ENCODE measurements at places on chromosomes 5 and 9.

- DNase-seq = no peak
Measured at GRCh38 chr5:2269656-2270055, 386.9 kb upstream of the IRX4 start.

- DNase-seq = no peak
Measured at GRCh38 chr9:33388110-33388994, 14.0 kb downstream of the AQP7 start.

DNA sequence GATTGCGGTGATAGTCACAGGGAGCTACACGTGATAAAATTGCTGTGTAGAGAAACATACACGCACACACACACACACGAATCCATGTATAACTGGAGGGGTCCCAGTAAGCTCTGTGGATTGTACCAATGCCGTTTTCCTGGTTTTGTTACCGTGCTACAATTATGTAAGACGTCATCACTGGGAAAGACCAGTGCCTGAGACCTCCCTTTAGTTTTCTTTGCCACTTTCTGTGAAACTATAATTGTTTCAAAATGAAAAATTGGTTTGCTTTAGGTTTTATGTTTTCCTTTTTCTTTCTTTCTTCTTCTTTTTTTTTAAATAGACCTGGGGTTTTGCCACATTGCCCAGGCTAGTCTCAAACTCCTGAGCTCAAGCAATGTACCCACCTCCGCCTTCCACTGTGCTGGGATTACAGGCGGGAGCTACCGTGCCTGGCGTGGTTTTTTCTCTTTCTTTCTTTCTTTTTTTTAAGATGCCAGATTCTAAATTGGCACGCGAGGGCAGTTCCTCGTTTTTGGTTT, 21.3 kb downstream of the OR2V2 start:
- DNase-seq = no peak

- DNase-seq = no peak
Measured at GRCh38 chr5:88275581-88275980, 6.9 kb upstream of the TMEM161B start.

GRCh38 chr5:93303291-93303691, 277.7 kb downstream of the NR2F1-AS1 start:
- DNase-seq = no peak

- no peak for DNase-seq
Measured at GRCh38 chr5:40240111-40240510, 439.6 kb upstream of the PTGER4 start.

DNA sequence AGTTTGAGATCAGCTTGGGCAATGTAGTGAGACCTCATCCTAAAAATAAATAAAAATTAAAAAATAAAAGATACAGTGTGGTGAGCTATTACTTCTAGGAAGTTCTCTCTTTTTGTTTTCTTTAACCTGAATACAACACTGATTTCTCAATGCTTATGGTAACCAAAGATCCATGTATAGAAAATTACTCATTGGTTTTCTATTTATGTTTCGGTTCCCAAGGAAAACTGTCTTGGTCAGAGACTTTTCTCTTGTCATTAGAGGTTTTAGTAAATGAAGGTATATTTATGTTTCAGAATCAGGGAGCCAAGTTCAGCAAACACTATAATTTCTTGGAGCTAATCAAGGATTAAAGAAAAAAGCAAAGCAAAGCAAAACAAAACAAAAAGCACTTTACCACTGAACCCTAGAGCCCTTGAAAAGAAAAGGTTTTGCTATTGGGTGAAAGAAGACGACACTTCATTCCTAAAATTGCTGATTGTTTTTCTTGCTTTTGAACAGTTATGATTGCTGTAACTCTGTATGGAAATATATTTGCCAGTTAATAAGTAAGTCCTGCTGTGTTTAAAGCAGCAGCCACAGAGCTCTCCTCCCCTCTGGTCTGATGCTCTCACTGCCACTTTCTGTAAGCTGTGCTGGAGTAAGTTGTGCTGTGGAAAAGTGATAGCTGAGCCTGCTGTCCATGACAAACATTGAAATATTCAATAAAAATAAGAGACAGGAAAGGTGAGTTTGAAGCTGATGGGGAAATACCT, 298.2 kb downstream of the CD180 start:
- DNase-seq = no peak

DNA sequence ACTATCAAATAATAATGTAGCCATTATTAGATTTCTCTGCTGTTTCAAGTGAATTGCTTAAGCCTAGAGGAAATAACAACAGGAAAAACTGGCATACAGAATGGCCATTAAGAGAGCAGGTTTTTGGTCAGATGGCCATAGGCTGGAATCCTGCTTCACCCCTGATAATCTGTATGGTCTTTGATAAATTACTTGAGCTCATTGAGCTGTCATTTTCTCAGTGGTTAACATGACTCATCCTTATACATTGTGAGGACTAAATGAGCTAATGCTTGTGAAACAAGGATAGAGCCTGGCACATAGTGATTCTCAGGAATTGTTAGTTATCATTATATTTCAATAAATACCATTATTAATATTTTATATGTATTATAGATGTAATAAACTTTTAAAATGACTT, 516.5 kb downstream of the KIF4B start:
- no peak for DNase-seq

Data from AG09309 (cell line).